ENCODE measurements at places on chromosomes 16 and 17.

DNA sequence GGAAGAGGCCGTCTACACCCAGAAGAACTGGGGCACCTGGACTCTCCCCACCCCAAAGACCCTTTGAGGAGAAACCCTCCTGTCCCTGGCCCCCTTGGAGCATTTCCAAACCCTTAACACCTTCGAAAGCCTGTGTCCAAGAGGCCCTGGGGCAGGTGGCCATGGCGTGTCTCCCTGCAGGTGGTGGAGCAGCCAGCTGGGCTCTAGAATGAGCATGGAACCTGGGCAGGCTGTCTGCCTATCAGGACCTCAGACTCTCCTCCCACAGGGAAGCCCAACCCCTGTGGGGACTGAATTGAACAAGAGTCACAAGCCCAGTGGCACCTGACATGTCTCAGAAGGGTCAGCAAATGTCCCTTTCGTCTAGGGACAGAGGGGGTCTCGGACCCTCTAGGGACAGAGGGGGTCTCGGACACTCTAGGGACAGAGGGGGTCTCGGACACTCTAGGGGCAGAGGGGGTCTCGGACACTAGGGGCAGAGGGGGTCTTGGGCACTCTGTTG, 8.4 kb downstream of the CBX4 start:
- no peak for DNase-seq

DNA sequence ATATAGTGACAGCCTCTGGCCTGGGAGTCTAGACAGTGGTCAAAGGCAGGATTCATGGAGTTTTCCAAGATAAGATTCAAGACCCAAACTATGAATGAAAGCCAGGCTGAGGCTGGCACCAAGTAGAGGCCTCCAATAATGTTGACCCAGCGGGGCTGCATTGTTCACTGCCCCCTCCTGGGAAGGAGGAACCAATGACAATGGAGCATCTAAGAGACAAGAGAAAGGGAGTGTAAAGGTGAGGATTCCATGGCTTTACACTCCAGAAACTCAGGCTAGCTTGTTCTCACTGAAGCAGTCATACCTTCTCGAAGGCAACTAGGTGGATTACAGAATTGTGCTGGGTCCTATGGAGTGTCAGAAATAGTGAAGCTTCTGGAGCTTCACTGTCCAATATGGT, 380.3 kb downstream of the WWOX start:
- DNase-seq, result no peak

DNA sequence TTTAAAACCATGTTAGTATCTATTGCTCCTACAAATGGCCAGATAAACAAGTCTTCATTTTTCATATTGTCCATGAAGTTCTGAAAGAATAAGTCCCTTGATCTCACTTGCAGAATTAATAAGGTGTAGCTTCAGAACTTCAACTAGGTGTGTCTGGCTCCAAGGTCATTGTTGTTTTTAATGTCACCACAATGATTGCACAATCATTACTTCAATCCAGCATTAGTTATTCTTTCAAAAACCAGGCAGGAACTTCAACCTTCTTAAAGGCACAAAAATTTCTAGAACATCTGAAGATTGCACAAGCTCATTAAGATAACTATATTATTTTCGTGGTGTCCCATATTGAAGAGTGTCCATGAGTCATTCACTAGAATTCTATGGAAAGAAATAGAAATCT, 1386.4 kb downstream of the CDH11 start:
- DNase-seq, result no peak

DNA sequence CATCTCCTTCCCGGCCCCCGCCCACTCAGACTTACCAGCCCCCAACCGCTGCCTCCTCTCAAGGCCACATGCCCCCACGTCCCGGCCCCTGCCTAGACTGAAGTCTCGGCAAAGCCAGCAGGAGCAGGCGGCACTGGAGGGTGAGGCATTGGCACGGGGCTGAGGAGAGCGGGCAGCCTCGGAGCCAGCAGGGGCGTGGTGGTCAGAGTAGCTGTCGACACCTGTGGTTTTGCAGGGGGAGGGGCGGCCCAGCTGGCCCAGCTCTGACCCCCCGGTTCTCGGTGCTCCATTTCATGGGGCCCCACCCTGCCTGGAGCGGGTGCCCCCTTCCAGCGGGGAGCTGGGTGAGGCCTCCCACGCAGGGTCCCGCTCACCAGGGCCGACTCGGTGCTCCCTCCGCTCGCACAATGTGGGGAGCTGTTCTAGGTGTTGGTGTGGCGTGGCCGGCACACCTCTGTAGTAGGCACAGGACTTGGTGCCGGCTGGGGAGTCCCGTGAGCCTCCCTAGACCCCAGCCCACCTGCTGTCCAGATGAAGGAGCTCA, 4.7 kb downstream of the CDH15 start:
- no peak for DNase-seq

GRCh38 chr17:83057793-83058265, 21.6 kb upstream of the METRNL start:
- DNase-seq, result no peak

- no peak for DNase-seq
Measured at GRCh38 chr17:57486882-57487301, 230.6 kb downstream of the MSI2 start.

- DNase-seq, result no peak
Measured at GRCh38 chr17:42783062-42783790, 2.8 kb downstream of the WNK4 start.

- DNase-seq, result no peak
Measured at GRCh38 chr17:49342575-49342936, 19.5 kb downstream of the ZNF652 start.

- no peak for DNase-seq
Measured at GRCh38 chr16:22285080-22285479, 12.1 kb upstream of the POLR3E start.

DNA sequence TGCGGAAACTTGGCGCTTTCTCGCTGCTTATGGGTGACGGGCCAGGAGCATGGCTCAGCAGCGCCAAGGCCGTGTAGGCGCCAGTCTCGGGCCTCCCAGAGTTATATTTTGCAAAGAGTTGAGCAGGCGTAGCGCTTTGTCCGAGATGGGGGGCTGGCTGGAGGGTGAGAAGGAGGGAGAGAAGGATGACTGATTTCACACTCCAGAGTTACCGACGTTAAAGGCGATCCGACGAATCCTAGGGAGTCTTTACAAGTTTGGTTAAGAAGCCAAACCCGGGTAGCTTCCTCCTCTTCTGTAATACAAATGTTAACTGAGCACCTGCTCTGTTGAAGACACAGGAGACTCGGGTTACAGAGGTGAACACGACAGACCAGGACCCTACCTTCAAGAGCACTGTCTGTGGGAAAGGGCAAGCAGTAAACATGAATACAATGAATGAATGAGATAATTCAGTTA, 782 bp downstream of the POLR2A start:
- DNase-seq, result no peak

GRCh38 chr17:13415871-13416416, 185.8 kb downstream of the HS3ST3A1 start:
- DNase-seq, result peak; percentile 84
